T-cell (primary cell): ENCODE measurements at places on chromosomes 1 and 21.

GRCh38 chr1:32142446-32143301 lies 34.8 kb downstream of the KPNA6 start:
- no peak for DNase-seq

GRCh38 chr1:58162952-58163550 lies 383.5 kb downstream of the OMA1 start:
- no peak for DNase-seq

GRCh38 chr1:86089765-86090164 lies 66.8 kb downstream of the COL24A1 start:
- DNase-seq, result no peak

GRCh38 chr1:11929849-11930248 lies 3.6 kb upstream of the KIAA2013 start:
- DNase-seq, result no peak

- DNase-seq, result no peak
These were observed 2.0 kb upstream of the CCN1 start for GRCh38 chr1:85578321-85579295.

DNA sequence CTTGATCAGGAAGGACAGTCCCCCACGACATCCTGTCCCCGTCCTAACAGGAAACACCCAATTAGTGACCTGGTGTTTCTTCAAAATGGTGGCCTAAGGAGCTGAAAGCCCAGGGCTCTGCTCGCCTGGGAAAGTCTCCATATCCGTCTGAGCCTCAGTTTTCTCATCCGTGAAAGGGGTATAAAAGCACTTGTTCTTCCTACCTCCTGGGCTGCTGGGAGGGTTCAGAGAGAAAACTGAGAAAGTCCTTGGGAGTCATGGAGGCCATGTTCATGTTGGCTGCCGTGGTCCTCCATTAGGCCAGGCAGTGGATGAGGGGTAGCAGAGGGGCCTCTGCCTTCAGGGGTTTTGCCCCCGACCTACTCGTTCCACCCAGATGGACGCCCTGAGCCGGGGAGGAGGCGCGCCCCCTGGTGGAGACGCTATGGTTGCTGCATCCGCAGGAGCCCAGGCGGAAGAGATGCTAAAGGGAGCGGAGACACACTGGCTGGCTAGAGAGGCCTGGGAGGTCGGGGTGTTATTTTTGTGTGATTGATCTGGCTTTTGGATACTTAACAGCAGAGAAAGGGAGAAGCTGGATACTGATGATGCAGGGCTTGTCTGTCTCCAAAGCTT lies 113.5 kb downstream of the PRDM2 start:
- peak; percentile 11 for DNase-seq

GRCh38 chr1:20476265-20477038 lies 9.6 kb downstream of the CAMK2N1 start:
- no peak for DNase-seq

- no peak for DNase-seq
These were observed 3.2 kb downstream of the DENND1B start for GRCh38 chr1:197771904-197772556.

DNA sequence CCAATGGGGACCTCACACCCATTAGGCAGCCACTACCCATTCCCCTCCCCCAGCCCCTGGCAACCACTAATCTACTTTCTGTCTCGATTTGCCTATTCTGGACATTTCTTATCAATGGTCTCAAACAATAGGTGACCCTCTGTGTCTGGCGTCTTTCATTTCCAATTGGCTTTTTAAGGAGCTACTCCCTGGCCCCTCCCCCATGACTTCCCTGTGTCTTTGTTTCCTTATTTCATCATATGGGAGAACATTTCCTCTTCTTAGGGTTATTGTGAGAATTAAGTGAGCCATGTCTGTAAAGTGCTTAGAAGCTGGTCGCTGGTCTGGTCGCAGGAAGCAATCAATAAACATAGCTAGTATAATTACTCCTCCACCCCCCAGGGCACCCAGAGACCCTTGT lies 80.9 kb downstream of the SPSB1 start:
- DNase-seq, result no peak

DNA sequence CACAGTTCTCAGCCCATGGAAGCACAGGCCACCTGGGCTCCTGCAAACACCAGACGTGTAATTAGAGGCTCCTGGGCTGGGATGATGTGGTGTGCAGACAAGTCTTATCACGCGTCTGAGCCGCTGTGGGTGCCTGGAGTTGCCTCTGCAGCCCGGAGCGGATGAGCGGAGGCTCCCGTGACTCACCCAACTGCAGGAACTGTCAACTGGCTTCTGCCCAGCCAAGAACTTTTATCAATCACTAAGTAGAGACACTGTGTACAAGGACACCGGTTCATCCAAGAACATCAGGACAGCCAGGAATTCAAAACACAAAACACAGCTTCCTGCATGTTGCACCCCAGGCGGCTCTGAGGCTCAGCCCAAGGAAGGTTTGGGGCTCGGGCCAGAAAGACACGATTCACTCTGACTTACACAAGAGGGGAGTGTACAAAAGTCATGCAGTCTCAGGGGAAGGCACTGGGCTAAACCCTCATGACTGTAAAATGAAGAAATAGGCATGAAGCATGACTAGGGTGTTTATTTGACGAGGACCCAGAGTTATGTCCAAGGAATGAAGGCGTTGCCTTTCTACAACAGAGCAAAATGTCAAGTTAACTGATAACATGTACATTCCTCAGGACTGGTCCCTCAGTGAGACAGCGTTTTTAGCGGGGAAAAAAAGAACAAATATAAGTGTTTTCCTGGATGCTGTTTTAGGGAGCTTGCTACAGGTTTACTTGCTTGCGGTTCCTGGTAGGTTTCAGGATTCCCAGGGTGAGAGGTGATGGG lies 21.1 kb downstream of the ERRFI1 start:
- no peak for DNase-seq

DNA sequence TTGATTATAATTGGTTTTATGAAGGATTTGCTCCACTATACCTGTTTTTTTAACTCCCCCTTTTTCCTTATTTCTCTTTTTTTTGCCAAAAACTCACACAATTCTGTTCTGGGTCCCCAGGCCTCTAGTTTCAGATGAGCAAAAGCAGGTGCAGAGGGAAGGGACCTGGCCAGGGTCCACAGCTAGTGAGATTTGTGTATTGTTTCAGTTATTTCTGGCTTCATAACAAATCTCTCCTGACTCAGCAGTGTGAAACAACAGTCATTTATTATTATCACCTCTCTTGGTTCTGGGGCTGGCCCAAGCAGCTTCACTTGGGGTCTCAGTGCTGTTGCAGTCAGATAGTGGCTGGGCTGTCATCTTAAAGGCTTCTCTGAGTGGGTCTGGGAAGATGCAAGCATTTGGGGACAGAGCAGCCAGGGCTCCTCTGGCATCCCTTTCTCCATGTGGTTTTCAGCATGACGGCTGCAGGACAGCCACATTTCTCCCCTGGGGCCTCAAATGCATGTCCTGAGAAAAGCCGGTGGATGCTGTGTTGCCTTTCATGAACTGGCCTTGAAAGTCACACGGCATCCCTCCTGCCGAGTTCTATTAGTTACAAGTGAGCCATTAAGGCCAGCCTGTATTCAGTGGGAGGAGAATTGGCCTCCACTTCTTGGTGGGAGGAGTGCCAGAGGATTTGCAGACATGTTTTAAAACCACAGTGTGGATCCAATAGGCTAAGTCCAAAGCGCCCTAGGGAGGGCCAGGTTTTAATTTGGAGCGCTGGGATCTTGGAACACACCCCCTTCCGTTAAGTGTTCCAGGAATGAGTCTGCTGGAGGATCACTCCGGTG lies 137.1 kb downstream of the CAMTA1 start:
- no peak for DNase-seq

DNA sequence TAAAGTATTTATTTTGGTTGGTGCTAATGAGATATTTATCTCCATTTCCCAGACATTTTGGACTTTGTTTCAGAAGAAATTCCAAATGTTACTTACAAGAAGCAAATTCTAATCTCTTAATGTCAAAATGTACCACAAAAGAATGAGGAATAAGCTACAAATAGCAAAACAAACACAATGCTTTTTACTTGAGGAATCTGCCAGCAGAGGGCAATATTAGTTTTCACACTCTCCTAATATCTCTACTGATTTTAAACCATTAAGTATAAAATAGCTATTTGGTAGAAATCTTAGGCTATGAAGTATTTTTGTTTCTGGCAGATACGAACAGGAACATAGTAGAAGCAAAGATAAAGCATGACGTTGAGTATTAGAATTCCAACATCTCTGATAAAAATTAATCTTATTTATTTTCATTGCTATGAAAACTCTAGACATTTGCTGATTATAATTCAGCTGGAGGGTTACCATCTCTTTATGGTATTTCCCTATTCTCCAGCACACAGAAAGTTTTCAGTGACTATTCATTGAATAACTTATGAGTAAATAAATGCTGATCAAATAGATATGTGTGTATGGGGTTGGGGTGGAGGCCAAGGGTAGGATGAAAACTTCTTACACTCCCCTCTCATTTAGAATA lies 13.4 kb upstream of the HMCN1 start:
- DNase-seq, result no peak

DNA sequence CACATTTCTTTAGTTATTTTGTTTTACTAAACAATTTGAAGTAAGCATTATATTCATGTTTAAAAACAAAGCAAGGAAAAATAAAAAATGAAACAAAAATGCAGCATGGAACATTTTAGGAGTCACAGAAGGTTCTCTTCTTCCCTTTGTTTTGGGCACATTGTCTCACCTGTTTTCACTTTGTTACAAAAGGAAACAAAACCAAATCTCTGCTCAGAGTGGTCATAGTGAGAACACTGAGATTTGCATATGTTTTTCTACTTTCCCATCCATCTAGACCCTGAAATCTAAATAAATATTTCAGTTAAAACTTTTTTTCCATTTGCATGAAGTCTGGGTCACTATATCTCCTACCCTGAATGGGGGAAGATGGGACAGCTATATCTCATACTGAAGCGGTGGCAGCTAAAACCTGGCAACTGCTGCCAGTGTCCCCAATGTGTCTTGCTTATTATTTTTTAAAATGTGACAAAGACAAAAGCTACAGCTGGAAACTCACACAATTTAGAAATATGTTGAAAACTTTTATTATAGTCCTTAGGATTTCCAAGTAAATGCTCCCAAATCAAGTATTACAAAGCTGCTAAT lies 3.5 kb downstream of the EXOC8 start:
- DNase-seq, result no peak

GRCh38 chr1:87916965-87917364 lies 588.3 kb downstream of the LMO4 start:
- DNase-seq, result no peak

- no peak for DNase-seq
These were observed 16.1 kb downstream of the PRRC2C start for GRCh38 chr1:171501305-171502024.

DNA sequence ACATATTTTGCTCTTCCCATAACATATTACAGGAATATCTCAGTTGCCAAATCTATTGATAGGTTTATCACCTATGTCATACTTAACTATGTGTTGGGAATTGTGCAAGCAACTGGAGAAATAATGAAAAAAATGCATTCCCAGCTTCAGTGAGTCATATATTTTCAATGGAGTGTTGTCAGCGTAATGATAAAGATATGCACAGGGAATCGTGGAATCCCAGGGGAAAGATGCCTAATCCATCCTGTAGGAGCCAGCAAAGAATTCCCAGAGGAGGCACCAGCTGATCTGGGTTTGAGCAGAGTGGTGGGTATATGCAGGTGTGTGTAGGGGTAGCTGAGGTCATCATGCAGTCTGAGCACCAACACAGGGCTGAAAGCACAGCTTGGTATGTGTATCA lies 213.3 kb upstream of the DAB1 start:
- DNase-seq, result no peak

DNA sequence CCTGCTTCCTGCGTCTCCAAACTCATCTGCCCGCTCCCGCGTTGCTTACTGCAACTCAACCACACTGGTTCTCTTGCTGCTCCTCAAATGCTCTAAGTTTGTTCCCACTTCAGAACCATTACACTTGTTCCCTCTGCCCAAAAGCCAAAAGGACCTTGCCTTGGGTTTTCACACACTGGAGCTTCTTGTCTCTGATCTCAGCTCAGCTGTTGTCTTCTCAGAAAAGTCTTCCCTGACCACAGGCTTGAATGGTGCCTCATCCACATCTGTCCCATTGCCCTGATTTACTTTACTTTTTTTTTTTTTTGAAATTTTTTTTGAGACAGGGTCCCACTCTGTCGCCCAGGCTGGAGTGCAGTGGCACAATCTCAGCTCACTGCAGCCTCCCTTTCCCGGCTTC lies 44.3 kb upstream of the SYT14 start:
- no peak for DNase-seq

DNA sequence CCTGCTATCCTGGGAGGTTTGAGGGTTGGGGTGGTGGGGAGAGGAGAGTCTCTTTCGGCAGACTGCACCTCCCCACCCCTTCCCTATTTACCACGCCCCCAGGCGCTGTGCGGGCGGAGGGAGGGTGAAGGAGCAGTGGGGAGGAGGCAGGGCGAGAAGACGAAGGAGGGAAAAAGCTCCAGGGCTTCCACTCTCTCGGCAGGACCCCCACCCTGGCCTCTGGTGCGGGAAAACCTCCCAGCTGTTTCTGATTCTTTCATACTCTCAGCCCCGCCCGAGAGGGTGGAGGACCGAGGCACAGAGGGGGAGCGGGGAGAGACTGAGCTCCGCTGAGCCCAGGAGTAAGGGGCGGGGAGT lies 866 bp upstream of the WNT2B start:
- no peak for DNase-seq

- no peak for DNase-seq
These were observed 142.2 kb downstream of the LHX8 start for GRCh38 chr1:75276385-75276784.

GRCh38 chr21:31803039-31804007 lies 69.5 kb upstream of the HUNK start:
- DNase-seq, result no peak

DNA sequence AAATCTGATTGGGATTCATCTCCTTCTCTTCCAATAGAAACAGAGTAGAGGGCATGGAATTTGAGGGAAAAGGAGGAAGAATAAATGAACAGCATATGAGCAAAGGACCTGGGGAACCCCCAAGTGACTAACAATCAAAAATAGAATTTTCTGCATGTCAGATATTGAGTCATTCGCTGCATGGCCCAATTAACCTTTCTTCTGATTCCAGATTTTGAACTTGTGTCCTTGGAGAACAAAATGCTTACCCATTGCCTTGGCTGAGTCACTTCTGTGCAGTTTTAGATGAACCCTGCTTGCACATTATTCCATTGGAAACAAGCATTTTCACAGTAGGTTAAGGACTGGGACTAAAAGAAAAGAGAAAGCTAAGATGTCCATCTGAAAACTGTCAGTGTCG lies 390.5 kb downstream of the ST6GALNAC3 start:
- DNase-seq, result no peak
